ENCODE measurements at places on chromosomes 4 and X.

DNA sequence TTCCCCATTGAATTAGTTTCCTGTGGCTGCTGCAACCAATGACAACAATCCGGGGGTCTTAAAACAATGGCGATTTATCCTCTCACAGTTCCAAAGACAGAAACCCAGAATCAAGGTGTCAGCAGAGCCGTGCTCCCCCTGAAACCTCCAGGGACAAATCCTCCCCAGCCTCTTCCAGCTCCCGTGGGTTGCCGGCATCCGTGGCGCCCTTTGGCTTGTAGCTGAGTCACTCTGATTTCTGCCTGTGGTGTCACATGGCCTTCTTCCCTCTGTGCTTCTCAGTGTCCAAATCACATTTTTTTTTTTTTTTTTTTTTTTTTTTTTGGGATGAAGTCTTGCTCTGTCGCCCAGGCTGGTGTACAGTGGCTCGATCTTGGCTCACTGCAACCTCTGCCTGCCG is 64.5 kb upstream of the STX18 start:
- no peak for DNase-seq

DNA sequence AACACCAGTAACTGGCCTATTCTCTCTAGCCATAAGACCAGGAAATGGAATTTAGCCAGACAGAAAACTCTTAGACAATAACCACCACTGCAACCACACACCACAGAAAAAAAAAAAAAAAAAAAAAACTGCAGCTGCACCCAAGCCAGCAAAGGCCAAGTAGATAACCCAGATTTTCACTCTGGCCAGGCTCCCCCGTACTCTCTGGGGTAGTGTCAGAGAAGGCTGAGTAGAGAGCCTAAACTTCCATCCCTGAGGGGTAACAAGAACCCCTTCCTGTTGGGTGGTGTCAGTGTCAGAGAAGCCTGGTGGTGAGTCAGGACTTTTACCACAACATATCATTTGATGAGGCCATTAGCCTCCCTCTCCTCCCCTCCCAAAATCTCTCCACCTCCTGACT is 5.6 kb upstream of the DLG3 start:
- DNase-seq, result no peak

DNA sequence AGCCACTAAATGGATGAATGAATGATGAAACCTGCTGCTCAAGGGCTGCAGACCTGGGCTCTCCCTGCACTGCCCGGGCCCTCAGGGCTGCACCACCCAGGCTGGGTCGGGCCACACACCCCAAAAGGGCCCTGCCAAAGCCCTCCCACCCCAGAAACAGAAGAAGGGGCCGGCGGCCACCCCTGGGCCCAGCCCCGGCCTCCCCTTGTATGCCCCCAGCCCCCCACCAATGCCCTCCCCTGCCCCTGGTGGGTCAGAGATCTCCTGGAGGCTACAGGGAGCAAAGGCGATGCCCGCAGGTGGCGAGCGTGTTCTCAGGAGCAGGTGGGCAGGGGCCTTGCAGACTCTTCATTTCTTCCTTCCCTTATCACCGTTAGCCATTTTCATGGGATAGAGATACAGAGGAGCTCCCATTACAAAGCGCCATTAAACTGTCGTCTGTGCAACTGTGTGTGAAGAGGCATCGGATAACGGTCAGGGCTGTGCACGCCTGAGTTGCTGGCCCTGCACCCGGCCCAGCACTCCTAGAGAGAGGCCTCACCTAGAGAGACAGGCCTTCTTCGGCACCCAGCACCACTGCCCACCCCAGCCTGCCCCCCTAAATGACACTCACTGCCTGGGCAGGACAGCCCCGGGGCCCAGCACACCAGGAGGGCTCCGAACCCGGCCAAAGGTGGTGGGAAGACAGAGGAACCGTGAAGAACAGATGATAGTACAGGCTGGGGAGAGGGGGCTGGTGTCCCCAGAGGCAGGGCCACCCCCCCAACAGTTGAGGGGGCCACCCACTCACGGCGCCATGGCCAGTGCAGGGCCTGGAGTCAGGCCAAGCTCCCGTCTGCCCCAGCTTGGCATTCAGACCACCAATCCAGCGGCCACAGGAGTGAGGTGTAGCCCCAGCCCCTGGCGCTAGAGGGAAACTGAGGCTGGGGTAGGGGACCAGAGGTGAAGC is 133.7 kb downstream of the FAM53A start:
- no peak for DNase-seq

DNA sequence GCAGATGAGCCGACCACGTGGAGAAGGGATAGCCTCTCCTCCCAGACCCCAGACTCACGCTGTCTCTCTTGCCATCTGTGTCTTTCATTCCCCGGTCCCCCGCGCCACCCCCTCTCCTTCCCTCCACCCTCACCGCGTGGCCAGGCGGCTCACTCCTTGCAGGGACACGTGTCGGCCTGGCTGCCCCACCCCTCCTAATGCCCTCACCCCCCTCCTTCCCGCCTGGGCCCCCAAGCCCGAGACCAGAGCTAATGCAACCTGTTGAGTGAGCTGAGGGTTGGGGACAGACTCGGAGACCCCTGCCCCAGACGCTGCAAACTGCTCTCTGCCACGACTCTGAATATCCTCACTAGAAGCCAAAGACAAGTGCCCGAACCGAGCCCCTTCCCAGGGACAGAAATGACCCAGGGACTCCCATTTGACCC is 1.8 kb downstream of the SLC38A5 start:
- peak; percentile 41 for DNase-seq

GRCh38 chrX:13511241-13511943 is 58.0 kb upstream of the EGFL6 start:
- no peak for DNase-seq

GRCh38 chrX:49809891-49810632 is 19.0 kb upstream of the PAGE4 start:
- DNase-seq, result no peak

DNA sequence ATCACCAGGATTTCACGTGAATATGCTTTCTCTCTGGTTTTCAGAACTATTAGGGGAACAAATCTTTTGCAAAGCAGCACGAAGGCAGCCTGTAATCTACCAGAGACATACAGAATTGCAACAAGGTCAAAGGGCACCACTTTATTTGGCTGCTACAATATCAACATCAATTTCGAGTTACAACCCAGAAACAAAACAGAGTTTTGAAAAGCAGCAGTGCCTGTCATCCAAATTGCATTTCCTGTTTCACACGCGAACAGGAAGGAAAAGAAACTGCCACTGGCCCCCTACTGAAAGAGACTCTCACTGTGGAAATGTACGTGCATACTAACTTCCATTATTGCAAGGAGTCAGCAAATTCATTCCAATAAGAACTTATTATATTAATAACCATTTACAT is 17.1 kb upstream of the C1QTNF7 start:
- DNase-seq, result no peak

DNA sequence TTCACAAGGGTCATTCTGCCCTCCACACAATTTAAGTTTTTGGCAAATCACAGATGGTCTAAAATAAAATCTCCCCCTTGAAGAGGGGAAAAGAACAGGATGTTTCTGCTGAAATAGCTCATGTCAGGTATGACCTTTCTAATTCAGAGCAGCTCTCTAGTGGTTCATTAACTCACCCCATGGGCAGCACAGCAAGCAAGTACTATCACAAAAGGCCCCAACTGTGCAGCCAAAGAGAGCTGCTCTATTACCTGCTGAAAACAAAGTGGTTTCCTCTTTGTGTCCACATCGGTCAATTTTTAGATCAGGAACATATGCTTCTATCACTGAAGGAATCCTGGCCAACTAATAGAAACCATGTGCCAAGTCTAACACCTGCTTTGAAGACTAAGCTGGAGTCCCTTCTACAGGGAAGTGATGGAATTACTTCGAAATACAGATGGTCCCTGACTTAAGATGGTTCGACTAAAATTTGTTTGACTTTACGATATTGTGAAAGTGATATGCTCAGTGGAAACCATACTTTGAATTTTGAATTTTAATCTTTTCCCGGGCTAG is 164.3 kb downstream of the ENOX2 start:
- no peak for DNase-seq

DNA sequence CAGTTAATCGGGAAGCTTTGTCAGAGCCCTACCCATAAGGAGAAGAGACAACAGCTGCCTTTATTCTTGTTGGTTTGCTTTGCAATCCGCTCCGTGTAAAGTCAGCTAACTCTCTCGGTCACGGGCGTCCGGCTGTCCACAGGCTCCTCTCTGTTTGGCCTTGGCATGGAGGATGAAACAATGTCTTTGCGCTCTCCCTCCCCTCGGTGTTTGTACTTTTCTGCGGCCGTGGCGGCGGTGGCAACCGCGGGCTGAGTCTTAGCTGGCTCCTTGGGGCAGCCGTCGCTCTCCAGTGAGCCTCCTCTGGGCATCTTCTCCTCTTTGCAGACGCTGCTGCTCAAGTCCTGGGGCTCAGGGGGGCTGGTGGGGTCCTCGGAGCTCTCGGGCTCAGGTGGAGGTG is 10.6 kb upstream of the IRAK1 start:
- DNase-seq, result no peak

GRCh38 chr4:184280591-184281071 is 63.0 kb upstream of the ENPP6 start:
- DNase-seq, result no peak

DNA sequence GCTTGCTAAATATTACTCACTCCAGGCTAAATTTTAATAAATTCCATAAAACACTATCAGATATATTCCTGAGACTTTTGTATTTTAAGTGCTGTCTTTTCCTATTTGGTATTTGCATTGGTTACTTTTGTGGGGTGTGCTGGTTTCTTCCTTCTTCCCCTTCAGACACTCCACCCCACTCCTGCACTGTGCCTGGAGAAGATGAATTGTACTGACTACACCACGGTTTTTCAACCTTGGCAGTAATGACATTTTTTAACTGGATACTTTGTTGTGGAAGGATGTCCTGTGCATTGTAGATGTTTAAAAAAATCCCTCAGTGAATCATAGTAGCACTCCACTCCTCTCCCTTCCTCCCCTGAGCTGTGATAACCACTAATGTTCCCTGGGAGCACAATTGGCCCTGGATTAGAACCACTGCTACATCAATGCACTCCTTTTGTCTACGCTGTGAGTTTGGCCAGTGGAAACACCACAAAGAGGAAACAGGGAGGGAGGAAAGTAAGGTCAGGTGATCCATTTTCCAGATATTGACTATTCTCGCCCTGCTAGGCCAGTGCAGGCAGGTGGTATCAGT is 36.3 kb downstream of the SNCA start:
- no peak for DNase-seq

GRCh38 chrX:20412871-20413486 is 146.3 kb upstream of the RPS6KA3 start:
- peak; percentile 18 for DNase-seq

DNA sequence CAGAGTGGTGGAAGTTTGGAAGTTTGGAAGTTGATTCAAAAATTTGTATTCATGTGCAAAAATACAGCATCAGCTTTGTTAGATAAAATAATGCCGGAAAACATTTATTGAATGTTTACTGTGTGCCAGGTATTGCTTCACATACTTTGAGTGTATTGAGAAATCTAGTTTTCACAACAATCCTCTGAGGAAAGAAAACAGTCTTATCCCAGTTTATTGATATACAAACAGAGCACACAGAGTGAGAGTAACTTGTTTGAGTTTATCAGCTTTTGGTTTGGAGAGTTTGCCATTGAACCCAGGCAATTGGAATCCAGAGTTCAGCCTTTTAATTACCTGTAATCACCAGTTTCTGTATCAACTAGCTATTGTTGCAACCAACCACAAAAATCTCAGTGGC is 127.2 kb upstream of the RPS6KA3 start:
- DNase-seq, result no peak

- no peak for DNase-seq
Observed at GRCh38 chrX:132877954-132878536, 80.4 kb downstream of the HS6ST2 start.

DNA sequence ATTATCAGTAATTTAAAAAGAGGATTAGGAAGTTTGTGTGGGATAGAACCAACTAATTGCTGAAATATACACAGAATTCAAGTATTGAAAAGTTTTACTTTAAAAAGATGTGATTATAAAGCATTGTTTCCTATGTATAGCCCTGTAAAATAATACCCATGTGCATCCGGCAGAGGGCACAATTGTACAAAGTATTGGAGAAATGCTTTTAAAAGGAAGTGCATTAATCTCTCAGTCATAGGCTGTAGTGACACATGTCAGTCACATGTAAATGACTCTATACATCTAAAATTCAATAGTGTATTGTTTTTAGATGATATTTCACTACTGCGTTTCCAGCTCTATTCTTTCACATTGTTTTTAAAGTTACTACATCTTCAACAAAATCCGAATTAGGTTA is 9.7 kb upstream of the GEMIN8 start:
- DNase-seq, result peak; percentile 41

DNA sequence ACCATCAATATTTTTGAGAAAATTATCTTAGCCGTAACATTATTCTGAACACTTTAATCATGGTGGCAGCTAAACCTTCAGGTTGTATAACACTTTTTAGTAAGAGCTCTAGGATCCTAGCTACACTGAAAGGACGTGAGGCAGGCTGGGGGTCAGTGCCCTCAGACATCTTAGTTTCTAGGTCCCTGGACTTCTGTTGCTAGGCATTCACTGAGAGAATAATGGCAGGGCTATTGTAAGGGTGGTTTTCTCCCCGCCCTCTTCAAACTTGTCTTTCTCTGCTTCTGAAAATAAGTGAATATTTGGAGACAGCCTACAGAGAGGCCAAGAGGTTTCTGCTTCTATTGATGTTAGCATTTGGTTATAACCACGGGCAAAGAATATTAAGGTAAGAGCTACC is 15.4 kb upstream of the MMRN1 start:
- no peak for DNase-seq

DNA sequence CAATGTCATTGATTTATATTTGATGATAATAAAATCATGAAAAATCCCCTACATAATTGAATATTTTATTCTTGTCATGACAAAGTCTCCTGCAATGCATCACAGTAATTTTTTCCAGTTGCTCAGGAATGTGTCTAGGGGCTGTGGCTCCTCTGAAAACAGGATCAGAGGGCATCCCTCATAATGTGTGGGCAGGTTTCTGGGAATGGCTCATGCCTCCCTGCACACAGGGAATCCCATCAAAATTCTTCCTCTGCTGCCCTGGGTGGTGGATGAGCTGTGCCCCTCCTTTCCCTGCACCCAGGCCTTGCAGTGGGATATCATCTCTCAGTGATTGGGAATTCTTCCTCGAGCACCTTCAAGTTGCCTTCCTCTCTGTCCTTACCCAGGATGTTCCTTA is 20.4 kb upstream of the PUDP start:
- DNase-seq, result no peak

DNA sequence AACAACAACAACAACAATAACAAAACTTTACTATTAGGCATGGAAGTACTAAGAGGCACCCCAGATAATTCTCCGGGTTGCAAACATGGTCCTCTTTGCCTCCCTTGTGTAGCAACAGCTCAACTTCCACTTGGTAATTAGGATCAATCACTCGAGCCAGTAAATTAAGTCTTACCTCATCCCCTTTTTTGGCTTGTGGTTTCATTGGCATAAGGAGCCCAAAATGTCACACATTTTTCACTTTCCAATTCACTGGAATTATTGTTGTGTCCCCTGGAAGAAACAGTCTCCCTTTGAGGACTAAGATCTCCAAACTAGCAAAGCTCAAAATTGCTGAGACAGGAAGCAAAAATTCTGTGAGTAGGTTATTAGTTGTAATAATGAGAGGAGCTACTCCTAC is 49.2 kb upstream of the HSD17B10 start:
- no peak for DNase-seq

Data from activated T-cell treated with anti-CD3 and anti-CD28 coated beads for 24 hours (primary cell).